ENCODE measurements at places on chromosomes 1 and 21.
A peak's percentile ranks its signal among the peaks of the same experiment; 100 is the strongest.

DNA sequence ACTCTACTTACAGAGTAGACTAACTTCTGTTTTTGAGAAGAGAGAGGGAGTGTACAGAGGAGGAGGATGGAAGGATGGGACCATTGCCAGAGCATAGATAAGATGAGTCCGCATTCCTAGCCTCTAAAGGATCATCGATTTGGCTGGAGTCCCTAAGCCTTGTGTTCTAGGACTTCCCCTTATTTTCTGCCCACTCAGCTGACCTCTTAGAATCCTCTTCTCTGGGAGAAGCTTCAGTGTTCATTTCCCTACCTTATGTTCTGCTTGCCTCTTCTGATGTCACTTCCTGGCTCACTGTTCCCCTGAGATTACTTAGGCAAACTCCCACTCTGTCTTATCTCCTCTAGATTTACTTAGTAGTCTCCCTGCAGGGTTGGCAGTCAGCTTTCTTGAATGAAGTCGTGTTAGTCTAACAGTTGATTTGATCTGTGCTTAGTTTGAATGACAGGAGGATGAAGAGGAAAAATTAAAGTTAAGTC, 156.7 kb downstream of the SYT2 start:
- DNase-seq, result no peak

DNA sequence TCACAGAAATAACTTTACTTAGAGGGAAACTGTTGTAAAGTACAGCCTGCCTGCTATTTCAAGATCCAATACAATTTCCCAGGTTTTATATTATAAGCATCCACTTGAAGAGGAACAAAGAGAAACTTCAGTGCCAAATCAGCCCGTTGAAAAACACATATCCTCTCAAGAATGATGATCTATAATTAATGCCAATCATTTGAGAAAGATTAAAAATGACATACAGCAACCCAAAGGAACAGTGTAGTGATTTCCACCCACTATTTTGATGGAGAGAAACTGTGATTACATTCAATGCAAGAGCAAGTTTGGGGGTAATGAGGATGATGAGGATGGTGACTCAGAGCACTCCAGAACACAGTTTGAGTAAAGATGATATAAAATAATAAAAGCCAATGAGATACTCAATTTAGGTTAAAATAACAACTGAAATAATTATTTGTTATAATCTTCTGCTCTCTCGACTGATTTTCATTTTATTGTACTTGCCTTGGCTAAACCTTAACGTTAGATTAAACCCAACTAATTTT, 715.5 kb downstream of the NCAM2 start:
- no peak for DNase-seq

DNA sequence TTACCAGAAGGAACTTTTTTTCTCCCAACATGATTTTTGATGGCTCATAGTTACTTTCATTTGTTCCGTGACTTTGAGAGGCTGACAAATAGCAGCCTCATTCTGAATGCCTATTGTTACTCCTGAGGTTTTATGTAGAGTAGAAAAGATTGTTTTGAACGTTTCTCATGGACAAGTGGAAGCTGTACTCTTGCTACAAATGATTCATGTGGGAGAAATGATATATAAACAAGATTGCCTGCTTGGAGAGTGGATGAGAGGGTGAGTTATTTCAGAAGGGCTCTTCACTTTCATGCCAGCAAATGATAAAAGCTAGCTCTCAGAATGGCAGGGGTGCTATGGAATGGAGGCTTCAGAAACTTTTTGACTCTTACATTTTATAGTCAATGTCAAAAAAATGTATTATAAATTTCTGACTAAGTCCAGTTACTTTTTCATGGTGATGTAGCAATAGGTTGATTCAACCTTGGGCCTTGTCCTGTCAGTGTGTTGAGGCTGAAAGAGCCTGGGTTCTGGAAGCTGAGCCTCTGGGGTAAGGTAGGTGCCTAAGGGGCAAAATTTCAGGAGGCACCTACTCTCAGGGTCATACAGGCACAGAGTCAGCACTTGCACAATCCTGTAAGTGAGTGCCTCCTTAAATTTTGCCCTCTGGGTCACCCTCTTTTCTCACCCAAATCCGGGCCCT, 19.4 kb downstream of the JUN start:
- no peak for DNase-seq

DNA sequence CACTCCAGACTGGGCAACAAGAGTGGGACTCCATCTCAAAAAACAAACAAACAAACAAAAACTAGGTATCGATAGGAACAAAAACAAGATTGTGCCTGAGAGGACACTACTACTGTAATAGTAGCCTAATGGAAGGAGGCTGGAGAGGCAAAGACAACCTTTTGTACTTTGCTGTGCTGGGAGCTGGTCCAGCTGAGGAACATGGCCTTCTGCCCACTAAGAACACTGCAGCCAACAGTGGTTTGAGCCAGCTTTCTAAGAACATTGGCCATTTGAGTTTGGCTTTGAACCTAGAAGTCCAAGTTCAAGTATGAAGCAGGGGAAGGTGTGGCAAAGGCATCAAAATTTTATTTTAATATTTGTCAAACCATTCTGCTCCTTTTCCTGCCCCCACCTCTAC, 22.7 kb upstream of the RGS8 start:
- no peak for DNase-seq

DNA sequence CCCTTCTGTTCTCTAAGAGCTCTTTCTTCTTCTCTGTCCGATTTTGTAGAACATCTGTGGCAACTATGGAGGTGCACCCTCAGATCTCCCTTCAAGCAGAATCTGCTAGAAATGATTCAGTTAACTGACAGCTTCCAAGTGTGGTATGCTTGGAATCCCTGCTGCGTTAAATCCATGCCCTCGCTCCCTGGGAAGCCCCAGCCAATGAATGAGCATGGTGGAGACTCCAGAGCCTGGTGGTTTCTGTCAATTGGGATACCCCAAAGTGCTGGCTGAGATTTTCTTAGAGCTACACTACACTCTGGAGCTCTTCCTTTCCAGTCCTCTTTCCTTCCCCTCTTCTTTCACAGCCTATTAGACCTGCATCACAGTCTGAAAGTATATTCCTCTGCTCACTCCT, 116.3 kb upstream of the C1orf21 start:
- DNase-seq, result no peak

- no peak for DNase-seq
Measured at GRCh38 chr1:33348676-33349080, 27.8 kb upstream of the A3GALT2 start.

- no peak for DNase-seq
Measured at GRCh38 chr1:161781995-161782394, 15.9 kb downstream of the ATF6 start.

DNA sequence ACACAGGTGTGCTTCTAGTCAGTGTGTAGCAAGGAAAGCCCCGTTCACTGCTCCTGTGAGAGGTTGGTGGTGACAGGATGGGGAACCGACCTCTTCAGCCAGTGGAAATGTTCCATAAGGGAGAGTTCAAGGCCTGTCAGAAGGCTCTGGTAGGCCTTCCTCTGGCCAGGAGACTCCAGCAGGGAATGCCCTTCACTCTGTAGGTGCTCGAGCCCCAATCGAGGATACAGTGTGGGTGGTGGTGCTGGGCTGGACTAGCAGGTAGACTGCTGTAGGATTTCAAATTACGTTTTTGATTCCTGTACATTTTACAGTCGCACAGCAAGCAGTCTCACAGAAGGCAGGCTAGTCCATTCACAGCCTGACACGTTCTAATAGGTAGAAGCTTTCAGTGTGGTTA, 37.8 kb downstream of the NCF2 start:
- DNase-seq, result no peak

DNA sequence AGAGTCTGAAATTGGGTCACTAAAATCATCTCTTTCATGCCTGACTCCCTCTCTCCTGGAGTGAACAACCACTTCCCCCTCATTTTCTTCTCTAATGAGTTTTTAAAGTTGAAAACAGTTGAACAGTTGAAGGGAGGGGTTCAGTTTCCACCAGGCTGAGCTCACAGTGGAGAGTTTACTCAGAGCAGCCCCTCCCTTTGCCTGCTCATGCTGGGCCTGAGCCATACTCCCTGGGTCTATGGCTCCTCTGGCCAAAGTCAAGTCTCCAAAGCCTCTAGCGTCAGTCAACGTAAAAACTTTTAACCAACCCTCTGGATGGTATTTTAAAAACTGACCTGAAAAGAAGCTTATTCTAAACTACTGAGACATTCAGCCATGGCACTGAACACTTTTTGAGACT, 100.8 kb upstream of the RNPC3 start:
- no peak for DNase-seq

GRCh38 chr1:15323351-15323988, 76.4 kb downstream of the FHAD1 start:
- DNase-seq, result peak; percentile 63

GRCh38 chr1:8718850-8719361, 98.5 kb downstream of the RERE start:
- no peak for DNase-seq

GRCh38 chr1:172269084-172269483, 151.4 kb upstream of the C1orf105 start:
- no peak for DNase-seq

DNA sequence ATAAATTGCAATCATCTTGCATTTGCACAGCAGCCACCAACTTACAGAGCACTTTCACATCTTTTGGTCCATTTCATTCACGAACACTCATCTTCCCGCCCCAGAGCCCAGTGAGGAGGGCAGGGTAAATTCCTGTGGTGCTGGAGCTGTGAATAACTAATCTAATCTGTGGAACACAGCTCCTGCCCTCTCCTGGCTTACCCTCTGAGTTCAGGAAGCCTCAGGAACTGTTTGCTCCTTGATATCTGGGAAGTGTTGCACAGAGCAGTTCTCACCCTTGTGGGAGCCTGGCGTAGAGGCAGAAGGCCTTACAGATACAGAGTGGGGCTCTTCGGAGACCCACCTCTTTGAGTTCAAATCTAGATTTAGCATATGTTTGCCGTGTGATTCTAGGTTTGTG, 11.6 kb upstream of the RD3 start:
- DNase-seq, result no peak

- no peak for DNase-seq
Measured at GRCh38 chr1:240021709-240022108, 70.0 kb upstream of the FMN2 start.

DNA sequence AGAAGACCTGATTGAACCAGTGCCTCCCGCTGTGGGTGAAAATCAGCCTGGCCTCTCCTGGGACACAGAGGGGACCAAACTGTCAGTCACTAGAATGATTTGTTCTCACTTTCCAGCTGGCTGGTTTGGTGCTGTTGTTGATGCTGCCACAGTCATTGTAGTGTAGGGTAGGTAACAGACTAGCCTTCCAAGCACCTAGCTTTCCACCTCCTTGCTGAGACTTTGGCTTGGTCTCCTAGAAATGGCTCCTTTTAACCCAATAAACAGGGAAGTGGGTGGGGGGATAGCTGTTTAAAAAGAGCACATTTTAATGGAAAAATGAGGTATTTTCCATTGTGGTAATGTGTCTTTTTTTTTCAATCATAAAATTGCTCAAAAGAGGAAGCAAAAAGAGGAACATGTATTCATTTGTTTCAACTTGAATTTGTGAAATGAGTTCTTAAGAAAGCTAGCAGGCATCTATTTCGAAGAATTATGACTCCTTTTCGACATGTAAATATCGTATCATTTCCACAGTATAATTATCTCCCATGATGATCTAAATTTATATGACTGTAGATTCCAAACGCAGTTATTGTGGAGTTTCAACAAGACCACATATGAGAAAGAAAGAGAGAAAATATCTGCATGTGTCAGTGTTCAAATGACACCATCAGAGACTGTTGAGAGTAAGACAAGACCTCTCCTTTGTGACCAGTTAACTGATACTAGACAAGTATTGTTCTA, 190.1 kb downstream of the HLX start:
- DNase-seq, result no peak

GRCh38 chr1:202200112-202200548, 6.5 kb downstream of the LGR6 start:
- no peak for DNase-seq

GRCh38 chr1:1173793-1174415, at the start of gene TTLL10:
TSS of gene TTLL10 (plus strand) at chr1:1173880. CDS start at chr1:1179216, 5,336 bp downstream.
- DNase-seq, result peak; percentile 42

- no peak for DNase-seq
Measured at GRCh38 chr1:57655161-57655560, 231.3 kb upstream of the DAB1 start.

- DNase-seq, result no peak
Measured at GRCh38 chr1:14980621-14981218, 172.8 kb upstream of the TMEM51 start.

- no peak for DNase-seq
Measured at GRCh38 chr1:230679825-230680224, 34.1 kb downstream of the AGT start.

GRCh38 chr1:224517171-224517570, 82.6 kb upstream of the WDR26 start:
- DNase-seq, result no peak

DNA sequence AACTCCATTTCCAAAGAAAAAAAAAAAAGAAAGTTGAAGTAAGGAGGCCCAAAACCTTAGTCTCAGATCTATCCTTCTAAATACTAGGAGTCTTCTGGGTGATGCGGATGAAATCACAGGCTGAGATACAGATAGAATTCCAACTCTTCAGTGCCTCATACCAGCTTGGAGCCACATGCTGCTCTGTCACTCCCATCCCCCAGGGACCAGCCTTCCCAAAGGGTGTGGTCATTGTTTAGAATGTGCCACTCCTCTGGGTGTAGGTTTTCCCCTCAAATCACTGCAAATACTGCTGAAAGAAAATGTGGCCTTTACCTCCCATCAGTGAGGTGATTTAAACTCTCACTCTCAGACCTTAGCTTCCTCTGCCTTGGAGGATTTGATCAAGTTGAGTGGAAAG, 112.9 kb downstream of the CDC7 start:
- DNase-seq, result no peak

- DNase-seq, result no peak
Measured at GRCh38 chr1:151644001-151644400, 32.2 kb downstream of the SNX27 start.

DNA sequence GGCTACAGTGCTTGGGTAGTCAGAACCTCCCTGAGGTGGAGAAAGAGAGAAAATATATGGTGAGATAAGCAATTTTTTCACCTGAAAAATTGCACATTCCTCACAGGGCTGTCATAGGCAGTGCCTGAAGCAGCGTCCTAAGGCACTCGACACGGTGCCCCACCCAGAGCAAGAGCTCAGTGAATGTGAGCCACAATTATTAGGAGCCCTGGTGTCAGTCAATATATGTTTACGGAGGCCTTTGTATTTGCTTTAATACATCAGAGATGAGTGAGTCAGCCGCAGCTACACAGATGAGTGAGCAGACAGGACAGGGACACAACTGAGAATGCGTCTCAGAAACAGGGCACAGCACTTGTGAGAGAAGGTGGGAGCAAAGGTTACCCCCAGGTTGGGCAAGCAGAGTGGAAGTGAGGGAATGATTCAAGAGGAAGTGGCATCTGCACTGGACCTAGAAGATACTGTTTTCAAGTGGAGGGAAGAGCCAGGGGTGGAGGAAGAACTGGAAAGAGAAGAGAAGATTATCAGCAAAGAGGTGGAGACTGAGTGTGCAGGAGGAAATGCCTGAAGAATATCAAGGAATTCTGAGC, 5.2 kb upstream of the PIGC start:
- DNase-seq, result no peak

DNA sequence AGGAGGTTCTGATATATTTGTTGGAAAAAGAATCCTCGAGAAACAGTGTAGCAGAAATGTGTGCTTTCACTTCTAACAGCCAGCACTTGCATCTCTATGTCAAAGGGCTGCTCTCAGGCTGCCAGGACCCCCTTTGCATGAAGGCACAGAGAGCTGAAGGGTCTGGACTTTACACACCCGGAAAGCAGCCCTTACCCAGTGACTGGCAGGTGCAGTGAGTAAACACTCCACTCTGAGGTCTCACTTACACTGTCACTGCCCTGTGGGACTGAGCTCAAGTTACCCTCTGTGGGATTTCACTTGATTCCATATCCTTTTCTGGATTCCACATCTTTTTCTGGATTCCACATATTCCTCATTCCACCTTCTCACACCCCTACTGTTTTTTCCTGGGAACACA, 40.8 kb upstream of the PPP2R5A start:
- DNase-seq, result no peak
